ENCODE measurements at places on chromosomes 7 and 10.

DNA sequence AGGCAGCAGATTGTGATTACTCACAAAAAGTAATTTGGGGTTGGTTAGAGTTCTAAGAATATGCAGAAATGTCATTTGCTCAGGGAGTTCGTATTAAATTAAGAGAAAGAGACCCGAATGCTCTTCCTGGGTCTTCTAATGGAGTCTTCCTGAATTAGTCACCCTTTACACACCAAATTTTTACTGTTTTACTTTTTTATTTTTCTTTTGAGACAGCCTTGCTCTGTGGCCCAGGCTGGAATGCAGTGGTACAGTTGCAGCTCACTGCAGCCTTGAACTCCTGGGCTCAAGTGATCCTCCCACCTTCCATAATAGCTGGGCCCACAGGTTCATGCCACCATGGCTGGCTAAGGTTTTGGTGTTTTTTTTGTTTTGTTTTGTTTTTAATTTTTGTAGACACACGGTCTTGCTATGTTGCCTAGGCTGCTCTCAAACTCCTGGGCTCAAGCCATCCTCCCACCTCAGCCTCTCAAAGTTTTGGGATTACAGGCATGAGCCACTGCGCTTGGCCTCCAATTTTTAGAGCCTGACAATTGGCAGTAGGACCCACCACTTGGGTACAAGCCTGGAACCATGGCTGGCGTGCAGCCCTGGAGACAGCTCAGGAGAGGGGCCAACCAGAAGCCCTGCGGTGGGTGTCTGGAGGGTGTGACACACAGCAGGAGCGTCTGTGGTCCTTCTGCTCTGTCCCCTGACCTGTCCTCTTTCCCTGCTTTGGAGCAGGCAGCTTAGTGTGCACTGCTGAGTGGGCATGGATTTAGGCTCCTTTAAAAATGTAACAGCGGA lies 16.4 kb upstream of the BHLHA15 start:
- no peak for DNase-seq

- DNase-seq, result no peak
Observed at GRCh38 chr10:70879207-70879606, 9.2 kb downstream of the PCBD1 start.

DNA sequence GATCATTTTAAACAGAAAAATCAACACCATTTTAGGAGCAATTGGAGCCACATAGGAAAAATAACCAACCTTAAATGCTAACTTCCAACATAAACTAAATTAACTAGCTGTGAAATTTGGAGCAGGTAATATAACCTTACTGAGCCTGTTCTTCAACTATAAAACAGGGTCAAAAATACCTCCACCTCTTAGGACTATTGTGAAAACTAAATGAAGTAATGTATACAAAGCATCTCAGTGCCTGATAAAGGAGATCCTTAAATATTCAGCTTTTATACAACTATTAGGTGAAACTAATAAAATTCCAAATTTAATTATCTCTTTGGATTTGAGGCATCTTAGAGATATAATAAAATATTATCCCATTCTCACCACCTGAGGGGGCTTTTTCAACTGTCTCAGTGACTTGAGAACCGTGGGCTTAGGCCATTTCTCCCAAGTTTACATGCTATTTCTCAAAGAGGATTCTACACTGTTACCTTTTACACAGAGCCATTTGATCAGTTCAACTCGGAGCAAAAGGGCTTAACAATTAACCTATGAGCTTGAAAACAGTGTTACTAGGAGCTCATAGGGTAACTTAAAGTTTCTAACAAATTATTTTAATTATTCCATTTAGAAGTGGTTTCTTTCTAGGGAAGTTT lies 165.0 kb upstream of the ASAH2 start:
- DNase-seq, result no peak

- DNase-seq, result no peak
Observed at GRCh38 chr7:87658553-87658952, 30.4 kb downstream of the RUNDC3B start.

- DNase-seq, result no peak
Observed at GRCh38 chr10:132096863-132097478, 31.2 kb downstream of the JAKMIP3 start.

- DNase-seq, result no peak
Observed at GRCh38 chr7:82257118-82257695, 186.4 kb downstream of the CACNA2D1 start.

- no peak for DNase-seq
Observed at GRCh38 chr10:48511875-48512231, 93.0 kb downstream of the ARHGAP22 start.

DNA sequence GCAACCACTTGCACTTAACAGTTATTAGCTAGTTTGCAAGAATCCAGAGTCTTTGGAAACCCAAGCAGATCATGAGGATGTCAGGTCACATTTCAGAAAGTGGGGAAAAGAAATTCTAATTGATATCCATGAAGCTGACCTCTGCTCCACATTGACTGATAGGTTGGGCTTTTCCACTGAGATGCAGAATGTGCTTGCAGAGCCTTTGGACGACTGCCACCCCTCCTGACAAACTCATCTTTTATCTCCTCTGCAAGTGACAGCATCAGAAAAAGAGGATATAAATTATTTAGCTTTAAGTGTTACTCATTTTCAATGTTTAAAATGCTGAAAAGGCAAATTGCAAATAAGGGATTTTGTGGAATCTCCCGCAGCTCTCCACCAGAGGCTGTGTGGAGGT lies 75.3 kb downstream of the C10orf90 start:
- DNase-seq, result no peak

- DNase-seq, result no peak
Observed at GRCh38 chr7:150322833-150323681, at the start of the genes ACTR3C and LRRC61. Gene ACTR3C, minus strand, starts transcription at chr7:150323545. Its CDS starts 28,249 bp downstream, at chr7:150295296. Gene LRRC61, plus strand, starts transcription at chr7:150323355. Its CDS starts 13,507 bp downstream, at chr7:150336862.

DNA sequence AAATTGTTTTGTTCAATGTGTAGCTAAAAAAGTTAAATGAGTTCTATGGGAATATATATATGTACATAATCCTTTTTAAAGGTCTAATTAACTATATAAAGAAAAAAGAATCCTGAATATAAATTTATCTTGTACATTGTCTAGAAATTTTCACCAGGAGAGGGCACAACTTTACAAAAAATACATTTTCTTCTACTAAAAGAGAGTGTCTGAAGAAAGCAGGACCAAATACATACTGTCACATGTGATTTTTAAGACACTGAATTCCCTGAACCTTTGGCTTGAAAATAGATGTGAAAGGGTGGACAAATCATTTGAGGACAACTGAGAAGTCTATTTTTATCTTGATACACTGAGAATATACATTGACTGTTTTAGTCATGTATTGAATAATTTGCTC lies 204.3 kb downstream of the DGKB start:
- DNase-seq, result no peak

- no peak for DNase-seq
Observed at GRCh38 chr7:5827755-5828154, 46.3 kb upstream of the RNF216 start.

- no peak for DNase-seq
Observed at GRCh38 chr10:28559618-28560017, 26.7 kb downstream of the WAC start.

- no peak for DNase-seq
Observed at GRCh38 chr7:26461518-26461917, 169.9 kb downstream of the SNX10 start.

- DNase-seq, result no peak
Observed at GRCh38 chr10:30422981-30423654, 10.9 kb upstream of the MAP3K8 start.

DNA sequence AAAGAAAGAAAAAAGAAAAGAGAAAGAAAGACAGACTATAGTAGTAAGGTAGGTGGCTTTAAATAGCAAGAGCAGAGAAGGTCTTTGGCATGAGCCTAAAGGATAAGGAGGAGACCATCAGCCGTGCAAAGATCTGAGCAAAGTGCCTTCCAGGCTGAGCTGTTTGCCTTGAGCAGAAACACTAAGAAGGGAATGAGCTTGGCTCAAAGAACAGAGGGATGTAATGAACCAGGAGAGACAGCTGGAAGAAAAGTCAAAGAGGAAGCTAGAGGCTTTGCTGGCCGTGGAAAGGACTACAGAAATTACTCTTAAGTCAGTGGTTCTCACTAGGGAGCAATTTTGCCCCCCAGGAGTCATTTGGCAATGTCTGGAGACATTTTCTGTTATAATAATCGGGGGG lies 228.6 kb downstream of the FGFR2 start:
- no peak for DNase-seq

DNA sequence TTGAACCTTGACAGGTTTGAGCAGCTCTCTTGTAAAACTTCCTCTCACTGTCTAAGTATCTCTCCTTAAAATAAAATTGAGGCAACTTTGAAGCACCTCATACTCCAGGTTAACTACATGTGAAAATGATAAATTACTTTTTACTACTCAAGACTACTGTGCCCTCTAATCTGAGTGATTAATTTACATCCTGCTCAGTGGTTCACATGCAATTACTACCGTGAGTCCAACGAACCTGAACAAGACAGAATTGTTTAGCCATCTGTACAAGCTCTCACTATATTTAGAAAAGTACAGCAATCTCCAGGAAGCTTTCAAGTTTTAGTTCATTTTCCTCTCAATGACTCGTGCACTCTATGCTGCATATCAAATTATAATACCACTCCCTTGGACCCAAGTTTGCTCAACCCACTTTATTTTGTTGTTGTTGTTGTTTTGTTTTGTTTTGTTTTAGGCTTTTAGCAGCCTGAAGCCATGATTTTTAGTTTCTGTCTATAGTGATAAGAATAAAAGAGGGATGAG lies 21.2 kb downstream of the PDE1C start:
- DNase-seq, result no peak

GRCh38 chr7:139825666-139826290 lies 3.3 kb upstream of the TBXAS1 start:
- no peak for DNase-seq

DNA sequence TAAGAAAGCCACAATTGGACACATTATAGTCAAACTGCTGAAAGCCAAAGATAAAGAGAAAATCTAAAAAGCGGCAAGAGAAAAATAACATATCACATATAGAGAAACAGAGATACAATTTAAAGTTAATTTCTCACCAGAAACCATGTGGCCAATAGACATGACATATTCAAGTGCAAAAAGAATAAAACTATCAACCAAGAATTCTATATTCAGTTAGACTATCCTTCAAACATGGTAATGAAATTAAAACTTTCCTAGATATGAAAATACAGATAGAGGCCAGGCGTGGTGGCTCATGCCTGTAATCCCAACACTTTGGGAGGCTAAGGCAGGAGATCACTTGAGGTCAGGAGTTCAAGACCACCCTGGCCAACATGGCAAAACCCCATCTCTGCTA lies 129.1 kb upstream of the RNF32 start:
- no peak for DNase-seq

DNA sequence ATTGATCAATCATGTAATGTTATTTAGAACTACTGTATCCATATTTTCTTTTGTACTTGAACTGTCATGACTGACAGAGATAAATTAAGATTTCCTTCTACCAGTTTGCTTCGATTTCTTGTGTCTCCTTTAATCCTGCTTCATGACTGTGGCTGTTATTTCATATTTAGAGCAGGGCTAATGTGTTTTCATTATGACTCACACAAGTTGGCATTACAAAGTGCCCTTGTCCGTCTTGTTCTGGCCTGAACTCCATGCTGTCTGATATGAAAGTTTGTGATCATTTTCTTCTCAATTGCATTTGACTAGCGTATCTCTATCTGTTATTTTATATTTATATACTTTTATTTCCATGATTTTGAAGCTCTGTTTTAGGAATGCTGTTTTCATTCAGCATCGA lies 344.1 kb upstream of the PRKCQ start:
- DNase-seq, result no peak

Measured in HFF-Myc (cell line).